ENCODE measurements at places on chromosomes 6 and 20.

DNA sequence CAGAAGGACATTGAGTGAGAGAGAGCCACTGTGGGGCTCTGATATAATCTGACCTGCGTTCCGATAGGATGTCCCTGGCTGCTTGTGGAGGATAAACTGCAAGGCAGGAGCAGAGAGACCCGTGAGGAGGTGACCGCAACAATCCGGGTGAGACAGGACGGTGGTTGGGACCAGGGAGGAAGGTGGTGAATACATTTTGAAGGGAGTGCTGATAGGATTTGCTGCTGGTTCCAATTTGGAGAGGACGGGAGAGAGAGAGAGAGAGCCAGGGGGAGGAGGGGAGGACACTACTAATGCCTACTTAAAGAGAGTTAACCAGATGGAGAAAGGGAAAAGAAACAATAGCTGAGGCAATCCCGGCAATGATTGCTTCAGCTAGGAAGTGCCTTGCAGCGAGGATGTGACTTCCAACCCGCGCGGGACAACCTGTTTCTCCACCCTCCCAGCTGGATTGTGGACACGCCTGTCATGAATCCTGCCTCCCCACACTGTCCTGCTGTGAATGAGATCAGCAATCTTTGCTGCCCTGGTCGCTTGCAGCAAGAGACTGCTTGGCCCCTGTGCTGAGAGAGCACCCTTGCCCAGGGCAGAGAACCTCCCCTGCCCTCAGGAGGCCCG lies 199.0 kb upstream of the KCNG1 start:
- no peak for DNase-seq

GRCh38 chr6:107706516-107707115 lies 117.5 kb downstream of the SCML4 start:
- DNase-seq = no peak

DNA sequence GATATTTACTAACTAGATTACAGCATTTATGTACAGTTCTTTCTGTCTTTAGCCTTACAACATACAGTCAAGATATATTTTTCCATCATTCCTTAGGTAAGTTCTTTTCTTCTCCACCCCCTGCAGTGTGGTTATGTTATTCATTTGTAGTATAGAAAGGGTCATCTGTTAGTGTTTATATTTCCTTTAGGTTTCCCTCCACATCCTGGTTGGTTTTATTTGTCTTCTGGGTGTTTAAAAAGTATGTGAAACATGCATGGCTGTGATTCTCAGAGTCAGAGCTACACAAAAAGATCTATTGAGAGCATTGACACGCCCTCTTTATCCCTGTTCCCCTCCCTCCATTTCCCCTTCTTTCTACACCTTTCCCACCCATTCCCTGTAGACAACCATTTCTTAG lies 20.1 kb downstream of the DHX35 start:
- DNase-seq = no peak

DNA sequence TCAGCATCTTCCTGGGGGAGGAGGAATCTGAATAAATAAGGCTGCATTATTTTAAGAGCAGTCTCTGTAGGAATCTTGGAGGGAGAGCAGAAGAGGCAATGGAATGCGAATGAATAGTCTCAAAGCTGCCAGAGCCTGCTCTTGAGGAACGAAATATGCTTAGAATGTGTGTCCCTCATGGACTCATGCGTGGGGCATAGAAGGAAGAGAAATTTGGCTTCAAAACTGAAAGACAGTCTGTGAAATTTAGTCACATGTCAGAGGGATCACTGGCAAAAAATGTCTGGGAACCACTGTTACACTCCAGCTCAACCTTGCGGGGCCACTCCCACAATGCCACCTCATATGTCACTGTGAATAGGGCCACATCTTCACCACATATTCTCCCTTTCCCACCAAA lies 95.5 kb downstream of the GJA10 start:
- DNase-seq = no peak

GRCh38 chr6:53375847-53376246 lies 27.1 kb upstream of the ELOVL5 start:
- no peak for DNase-seq

GRCh38 chr20:63958964-63959698 lies 2.9 kb upstream of the UCKL1 start:
- no peak for DNase-seq

GRCh38 chr6:19530188-19530587 lies 307.0 kb upstream of the ID4 start:
- no peak for DNase-seq

GRCh38 chr6:132816660-132817059 lies 2.3 kb downstream of the RPS12 start:
- DNase-seq = no peak

- DNase-seq = no peak
Measured at GRCh38 chr6:7590918-7591302, 912 bp downstream of the SNRNP48 start.
